ENCODE measurements at places on chromosomes 6 and 20.

- no peak for DNase-seq
These were observed 137.3 kb downstream of the AHI1 start for GRCh38 chr6:135360222-135360621.

DNA sequence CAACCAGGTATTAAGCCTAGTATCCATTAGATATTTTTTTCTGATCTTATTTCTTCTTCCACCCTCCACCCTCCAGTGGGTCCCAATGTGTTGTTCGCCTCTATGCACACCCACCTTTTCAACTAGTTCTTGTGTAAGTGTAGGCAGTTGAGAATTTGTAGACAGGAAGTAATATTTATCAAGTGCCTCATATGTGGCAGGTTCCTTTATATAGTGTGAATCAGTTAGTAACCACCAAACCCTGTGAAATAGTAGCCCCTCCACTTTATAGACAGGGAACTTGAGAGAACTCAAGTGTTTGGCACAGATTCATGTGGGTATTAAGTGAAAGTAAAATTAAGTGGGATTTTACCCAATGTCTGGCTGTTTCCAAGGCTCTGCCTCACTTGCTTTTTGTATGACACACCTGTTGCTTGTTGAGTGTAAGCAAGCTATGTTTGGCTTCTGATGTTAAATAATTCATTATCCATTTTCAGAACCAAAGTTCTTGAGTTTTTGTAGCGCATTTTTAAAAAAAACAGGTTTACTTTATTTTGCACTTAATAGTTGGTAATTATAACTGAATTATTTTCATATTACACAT is 24.8 kb downstream of the AFDN start:
- no peak for DNase-seq

DNA sequence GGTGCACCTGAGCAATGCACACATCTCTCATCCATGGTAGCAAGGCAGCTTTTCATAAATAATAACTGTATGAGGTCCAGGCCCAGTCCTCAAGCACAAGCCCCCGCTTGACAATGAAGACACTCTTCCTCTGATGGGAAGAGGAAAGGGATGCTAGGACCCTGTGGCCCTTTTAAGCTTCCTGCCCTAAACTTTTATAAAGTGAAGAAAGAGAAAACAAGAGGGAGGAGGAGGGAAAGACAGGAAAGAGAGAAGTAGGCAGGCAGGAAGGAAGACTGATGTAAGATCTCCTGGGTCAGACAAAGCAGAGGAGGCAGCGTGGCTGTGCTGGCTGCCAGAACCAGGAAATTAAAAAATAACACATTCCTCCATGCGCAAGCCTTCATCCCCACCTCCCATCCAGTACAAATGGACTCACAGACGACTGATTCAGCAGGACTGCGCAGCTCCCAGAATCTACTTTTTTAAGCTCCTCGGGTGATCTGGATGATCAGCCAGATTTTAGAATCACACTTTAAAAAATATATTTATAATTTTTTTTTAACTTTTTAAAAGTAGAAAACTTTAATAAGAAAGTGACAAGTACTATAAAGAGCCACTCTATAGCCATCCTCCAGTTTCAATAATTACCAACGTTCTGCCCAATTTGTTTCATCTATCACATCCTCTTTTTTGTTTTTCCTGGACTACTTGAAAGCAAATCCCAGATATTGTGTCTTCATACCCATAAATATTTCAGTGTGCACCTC is 16.5 kb downstream of the TNFAIP3 start:
- DNase-seq = no peak

DNA sequence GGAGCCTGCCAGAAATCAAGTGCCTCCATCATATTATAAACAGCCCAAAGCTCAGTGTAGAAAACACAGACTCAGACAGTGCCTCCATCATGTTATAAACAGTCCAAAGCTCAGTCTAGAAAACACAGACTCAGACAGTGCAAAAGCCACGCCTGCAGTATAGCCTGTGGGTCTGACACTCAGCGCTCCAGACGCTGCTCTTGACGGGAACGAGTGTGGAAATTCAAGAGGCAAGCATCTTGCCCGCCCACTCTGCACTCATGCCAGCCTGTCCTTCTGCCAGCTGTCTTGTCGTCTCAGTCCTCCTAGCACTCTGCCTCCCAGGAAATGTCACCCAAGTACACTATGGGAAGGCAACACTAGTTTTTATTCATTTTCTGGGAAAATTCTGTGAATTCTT is 274.2 kb upstream of the CDH4 start:
- DNase-seq = no peak

GRCh38 chr20:22921595-22922421 is 113.3 kb upstream of the SSTR4 start:
- DNase-seq = no peak

DNA sequence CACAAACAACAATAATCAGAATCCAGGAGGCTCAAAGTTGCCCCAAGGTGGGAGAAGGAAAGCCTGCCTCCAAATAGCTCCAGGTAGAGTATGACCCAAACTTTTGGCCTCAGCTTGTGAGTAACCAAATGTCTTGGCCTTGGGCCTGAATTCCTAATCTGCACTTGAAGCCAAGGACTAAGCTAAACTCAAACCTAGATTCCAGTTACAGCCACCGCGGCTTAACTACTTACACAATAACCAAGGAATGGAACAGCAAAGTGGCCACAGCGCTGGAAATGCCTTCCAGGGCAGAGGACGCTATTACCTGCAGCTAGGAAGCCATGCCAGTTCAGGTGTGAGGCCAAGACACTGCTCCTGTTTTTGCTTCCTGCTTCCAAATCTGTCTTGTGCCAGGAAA is 4.6 kb downstream of the NINL start:
- DNase-seq = no peak

GRCh38 chr6:69973138-69973537 is 106.8 kb downstream of the COL19A1 start:
- no peak for DNase-seq

DNA sequence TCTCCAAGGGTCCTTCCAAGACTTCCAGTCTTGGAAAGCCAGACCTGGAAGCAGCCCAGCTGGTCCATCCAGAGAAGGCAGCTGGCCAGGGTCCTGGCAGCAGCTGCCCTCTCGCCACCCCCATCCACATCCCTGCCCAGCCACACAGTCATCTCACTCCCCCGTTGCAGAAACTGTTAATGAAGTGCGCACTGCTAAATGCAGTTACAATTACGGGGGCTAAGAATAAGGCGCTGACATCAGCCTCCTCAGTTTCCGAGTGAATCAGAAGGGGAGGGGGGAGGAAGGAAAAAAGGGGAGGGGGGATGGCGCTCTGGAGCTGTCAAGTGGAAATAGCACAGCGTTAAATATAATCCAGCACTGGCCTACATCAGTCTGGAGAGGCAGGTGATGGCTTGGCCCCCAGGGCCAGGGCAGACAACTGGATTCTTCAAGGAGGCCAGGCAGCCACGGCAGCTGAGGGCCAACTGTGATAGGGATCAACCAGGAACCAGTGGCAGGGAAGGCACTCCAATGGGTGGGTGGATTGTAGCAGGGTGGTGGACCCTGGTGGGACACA is 6.9 kb downstream of the RIMS4 start:
- no peak for DNase-seq

DNA sequence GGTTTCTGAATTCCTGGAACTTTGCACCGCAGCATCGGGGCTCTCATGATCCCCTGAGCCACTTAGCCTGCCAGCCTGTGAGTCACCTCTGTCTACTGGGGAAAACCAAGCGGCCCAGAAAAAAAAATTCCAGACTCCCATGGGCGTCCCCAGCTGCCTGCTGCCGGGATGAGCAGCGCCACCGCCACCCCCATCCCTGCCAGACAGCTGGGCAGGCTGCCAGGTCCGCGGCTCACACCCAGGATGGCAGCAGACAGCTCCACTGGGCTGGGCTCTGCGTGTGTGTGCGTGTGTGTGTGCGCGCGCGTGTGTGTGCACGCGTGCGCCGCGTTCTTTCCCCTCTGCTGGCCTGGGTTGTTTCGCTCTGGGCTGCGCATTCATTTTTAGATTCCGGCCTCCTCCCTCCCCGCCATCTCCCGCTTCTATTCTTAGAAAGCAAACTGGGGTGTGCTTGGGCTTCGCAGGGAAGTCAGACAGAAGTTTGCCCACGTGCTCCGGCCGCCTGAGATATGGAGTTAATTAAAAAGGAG is 38.9 kb upstream of the PMEPA1 start:
- peak; percentile 26 for DNase-seq

GRCh38 chr20:9053108-9053507 is 15.8 kb upstream of the PLCB4 start:
- no peak for DNase-seq

DNA sequence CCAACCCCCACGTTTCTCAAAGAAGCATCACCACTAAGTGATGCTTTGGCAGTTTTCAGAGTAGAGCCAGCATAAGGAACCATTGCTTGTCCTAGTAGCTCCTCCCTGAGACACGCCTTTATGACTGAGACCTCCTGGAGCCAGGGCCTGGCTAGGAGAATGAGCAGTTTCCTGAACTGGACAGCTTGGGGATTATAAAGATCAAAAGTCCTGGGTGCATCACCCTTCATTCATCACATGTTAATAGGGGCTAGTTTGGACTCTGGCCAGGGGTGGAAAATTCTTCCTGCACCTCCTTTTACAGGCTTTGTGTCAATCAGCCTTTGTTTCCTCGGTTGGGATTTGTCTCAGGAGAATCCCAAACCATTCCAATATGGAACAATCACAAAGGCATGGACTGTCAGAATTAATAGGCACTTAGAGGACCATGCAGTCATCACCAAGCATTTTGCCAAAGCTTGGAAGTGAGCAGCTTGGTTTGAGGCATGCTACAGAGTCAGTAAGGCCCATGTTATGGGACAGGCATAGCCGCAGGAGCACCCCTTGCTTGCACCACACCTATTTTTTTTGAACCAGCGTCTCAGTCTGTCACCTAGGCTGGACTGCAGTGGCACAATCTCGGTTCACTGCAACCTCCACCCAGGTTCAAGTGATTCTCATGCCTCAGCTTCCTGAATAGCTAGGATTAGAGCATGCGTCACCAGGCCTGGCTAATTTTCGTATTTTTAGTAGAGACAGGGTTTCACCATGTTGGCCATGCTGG is 64.9 kb upstream of the TGM3 start:
- no peak for DNase-seq

Measured in GM18507 (cell line).